ENCODE measurements at places on chromosomes 12 and 14.

GRCh38 chr14:50085570-50086320 lies 30.6 kb downstream of the VCPKMT start:
- DNase-seq, result peak; percentile 7

DNA sequence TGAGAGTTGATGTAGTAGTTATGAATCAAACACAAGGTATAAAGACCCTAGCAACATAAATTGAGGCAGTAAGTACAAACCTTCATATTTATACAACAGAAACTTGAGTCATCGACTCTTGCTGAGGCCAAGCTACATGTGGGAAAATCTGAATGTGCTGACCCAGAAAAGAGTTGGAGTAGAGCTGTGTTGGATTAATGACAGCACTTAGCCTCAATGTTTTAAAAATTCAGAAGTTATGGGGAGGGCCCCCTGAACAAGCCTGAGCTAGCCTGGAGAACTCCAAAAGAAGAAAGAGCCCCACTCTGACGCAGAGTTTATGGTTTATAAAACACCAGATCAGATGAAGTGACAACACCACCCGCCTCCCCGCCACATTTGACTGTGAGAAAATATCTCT lies 100.0 kb downstream of the DUSP6 start:
- DNase-seq, result no peak

DNA sequence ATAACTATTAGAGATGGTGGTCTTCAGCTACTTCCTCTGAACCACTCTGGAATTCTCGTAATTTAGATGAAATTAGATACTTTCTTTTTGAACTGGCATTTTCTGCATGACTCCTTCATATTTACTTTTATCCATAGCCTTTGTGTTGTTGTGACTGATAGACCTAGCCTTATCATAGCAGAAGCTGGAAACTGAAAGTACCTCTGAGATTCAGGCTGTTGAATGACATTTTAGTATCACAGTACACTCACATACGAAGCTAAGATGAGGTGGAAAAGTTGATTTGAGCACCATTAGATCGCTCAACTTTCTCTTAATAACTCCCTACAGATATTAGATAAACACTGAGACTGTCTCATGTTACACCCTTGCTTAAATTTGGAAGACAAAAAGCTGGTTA lies 525.1 kb upstream of the FBXO33 start:
- no peak for DNase-seq

- no peak for DNase-seq
Measured at GRCh38 chr14:58408681-58409215, 13.0 kb downstream of the TOMM20L start.

- DNase-seq, result no peak
Measured at GRCh38 chr12:56087220-56087619, 7.3 kb downstream of the ERBB3 start.

DNA sequence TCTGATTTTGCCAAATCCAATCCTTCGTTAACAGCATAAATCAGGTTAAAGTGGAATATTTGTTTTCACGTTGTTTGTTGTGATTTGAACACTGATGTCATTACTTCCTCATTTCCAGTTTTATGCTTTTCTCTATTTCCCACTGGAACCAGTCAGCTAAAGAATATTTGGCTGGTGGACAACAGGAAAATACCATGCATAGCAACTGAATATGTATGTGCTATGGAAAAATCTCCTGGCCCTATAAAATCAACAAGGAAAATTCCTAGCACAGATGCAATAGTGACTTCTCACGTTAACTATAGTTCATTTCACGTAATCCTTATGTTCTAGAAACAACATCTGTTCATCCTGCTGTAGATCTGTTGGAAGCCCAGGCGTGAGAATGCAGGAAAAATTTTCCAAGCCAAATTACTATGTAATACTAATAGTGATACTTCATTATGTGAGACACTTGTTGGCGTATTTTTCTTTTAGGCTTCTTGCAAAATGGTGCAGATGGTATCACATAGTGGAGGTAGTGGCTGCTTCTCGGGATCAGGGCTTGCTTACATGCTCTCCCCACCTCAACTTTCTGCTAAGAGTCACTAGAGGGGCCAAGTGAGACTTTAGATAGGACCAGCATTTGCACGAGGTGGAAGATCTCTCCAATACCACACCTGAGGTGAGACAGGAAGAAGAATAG lies 86.3 kb upstream of the USP44 start:
- DNase-seq, result peak; percentile 60

DNA sequence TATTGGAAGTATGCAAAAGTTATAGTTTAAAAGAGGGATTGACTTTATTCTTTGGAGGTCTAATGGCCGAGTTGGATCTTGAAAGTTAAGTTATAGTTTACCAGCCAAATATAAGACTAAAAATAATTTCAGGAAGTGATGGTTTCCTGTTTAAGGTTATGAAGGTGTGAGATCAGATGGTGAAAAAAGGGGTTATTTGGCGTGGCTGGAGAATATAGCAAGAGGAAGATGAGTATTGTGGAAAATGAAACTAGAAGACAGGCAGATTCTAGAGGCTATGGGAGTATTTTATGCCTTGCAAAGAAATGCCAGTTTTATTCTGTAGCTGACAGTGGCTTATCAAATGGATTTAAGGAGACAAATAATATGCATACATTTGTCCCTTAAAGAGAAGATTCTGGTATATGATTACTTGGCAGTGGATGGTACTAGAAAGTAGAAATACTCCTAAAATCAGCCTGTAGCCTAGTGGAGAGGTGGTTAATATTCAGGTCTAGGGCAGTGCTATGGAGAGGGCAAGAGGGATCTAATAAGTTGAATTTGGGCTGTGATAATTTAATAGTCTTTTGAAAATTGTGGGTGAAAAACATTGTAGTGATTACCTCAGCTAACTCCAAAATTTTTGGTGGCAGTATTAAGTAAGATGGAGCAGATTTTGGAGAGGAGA lies 1091.8 kb upstream of the ATXN7L3B start:
- DNase-seq, result no peak

- DNase-seq, result no peak
Measured at GRCh38 chr14:68380329-68380741, 412.5 kb downstream of the ZFP36L1 start.

GRCh38 chr14:94751956-94752355 lies 18.0 kb downstream of the GSC start:
- no peak for DNase-seq

DNA sequence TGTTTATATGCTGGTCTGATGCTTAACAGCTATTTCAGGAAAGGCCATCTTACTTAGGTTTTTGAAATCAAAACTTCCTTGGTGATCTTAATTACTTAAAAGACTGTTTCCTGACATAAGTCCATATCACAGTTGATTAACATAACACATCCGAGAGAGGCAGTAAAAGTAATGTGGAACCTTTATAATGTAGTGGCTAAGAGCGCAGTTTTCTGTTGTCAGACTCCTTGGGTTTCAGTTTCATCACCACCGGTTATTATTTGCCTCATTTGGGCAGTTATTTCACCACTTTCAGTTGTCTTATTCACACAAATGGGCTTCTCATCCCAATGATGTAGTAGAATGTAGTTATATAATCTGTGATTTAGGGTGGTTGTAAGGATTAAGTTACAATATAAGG lies 30.9 kb downstream of the TBC1D15 start:
- no peak for DNase-seq

- DNase-seq, result peak; percentile 8
Measured at GRCh38 chr12:67940780-67941243, 48.4 kb upstream of the IFNG-AS1 start.

GRCh38 chr12:33044447-33044846 lies 147.9 kb upstream of the PKP2 start:
- DNase-seq, result no peak

DNA sequence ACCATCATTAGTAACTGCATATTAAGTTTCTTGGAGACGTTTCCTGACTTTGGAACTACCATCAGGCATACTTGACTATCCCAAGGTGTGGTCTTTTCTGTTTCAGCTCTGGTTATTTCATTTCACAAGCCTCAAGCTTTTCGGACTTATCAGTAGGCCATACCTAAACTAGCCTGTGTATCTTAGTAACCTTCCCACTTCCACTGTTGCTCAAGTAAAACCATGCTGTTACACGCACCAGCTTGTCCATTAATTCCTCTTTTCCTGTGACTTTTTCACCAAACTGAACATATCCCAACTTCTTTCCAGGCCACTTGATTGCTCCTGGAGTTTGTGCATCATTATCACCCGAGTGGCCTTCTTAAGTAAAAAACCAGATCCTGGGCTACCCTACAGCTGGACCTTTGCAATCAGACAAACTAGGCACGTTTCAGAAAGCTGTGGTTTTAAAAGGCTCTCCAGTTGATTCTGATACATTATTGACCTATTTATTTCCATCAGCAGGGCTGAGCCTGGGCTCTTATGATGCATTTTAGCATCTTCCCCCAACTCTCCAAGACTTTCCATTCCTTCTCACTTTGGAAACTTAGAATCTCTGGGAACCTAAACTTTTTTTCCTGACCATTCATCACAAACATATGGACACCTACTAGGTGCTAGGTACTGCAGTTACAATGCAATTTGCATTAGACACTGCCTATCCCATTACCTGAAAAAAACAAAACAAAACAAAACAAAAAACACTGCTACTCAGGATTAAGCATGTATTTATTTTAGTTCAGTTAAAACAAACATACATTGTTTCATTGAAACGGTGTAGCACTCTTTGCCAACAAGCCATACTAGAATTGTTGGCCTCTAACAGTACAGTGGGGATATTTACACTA lies 14.9 kb downstream of the SLC38A2 start:
- peak; percentile 55 for DNase-seq

- no peak for DNase-seq
Measured at GRCh38 chr14:70641548-70642302, at the start of gene TTC9. TTC9 (plus strand) TSS chr14:70641916; CDS start chr14:70642130, 214 bp downstream.

- no peak for DNase-seq
Measured at GRCh38 chr12:52044292-52044983, 6.8 kb upstream of the NR4A1 start.

- DNase-seq, result no peak
Measured at GRCh38 chr12:5690240-5690639, 254.8 kb downstream of the ANO2 start.

DNA sequence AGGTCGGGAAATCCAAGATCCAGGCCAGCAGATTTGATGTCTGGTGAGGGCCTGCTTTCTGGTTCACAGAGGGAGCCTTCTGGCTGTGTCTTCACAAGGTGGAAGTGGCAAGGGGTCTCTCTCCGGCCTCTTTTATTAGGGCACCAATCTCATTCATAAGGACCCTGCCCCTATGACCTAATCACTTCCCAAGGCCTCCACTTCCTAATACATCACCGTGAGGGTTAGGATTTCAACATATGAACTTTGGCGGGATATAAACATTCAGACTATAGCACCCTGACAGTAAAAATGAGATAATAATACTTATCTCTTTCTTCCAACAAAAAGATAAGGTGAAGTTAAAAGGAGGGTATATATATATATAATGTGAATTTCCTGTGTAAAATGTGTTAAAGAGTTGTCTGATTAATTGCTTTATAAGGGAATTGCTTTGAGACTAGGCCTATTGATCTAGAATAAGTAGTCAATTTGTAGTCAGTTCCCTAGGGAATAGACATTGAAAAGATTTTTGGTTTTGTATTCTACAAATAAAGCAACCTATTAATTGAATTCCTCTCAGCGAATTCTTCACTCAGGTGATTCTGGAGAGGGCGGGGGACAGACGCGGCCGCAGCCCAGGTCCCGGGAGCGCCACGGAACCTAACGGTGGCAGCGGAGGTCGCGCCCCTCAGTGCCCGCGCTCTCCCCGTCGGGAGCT lies 516 bp upstream of the LGALS3 start:
- no peak for DNase-seq

DNA sequence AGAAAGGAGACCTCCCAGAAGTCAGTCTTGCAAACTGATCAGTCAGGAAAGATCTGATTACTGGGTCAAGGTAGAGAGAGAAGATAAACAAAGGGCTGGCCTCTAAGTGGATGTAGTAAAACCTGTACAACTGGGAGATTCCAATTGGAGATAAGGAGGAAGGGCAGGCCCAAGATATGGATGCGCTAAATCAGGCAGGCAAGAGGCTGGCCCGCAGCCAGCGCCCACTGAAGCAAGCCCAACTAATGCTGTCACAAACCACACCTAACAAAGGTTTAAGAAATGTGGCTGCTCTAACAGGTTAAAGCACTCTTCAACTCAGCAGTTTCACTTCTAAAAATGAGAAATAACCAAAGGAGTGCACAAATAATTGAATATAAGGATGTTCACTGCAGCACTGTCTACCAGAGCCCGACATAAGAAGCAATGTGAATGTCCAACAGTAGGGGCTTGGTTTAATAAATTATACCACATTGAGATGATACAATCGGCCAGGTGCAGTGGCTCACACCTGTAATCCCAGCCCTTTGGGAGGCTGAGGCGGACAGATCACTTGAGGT lies 4.7 kb downstream of the GLTP start:
- DNase-seq, result no peak

DNA sequence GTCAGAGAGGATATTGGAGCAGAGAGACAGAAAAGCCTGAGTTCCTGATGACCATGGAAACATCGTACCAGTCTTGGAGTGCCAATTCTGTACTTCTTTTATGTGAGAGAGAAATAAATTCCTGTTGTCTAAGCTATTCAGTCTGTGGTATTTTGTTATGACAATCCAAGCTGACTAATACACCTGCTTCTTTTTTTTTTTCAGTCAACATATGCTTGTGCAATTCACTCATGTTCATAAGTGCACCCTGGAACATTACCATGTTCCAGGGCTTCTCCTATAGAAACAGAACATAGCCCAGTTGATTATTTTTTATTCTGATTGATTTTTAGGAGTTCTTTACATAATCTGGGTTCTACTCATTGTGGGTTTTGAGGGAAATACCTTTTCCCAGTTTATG lies 1.7 kb upstream of the CHPT1 start:
- DNase-seq, result no peak

GRCh38 chr12:108849660-108850059 lies 7.7 kb downstream of the SSH1 start:
- DNase-seq, result no peak

- no peak for DNase-seq
Measured at GRCh38 chr14:91004987-91005386, 55.5 kb downstream of the RPS6KA5 start.

- no peak for DNase-seq
Measured at GRCh38 chr12:107547389-107547788, 138.2 kb upstream of the PWP1 start.

DNA sequence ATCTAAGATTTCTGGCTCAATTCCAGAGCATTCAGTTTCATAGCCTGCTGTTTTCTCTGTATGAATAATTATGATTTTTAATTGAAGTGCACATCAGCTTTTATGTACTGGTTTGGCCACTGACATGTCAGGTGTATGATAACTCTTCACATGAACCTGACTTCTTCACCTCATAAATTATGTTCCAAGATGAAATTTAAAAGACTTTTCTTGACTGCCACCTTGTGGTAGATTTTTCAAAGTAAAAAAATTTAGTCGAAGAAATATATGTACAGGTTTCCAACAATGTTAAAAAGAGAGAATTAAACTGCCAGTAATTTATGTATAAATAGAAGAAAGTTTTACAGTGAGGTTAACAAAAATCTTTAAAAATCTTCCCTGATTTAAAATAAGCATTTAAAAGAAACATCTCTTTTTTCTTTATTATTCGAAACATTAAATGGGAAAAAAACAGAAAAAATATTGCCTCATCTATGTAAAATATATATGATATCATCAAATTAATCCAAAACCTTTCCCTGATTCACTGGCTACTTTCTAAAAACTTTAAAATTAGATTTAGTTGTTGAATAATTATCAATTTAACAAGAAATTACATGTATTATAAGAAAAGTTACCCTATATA lies 124.9 kb upstream of the ATXN7L3B start:
- no peak for DNase-seq

All from HS-27A (cell line).